ENCODE measurements at places on chromosomes 6 and 20.
A peak's percentile ranks its signal among the peaks of the same experiment; 100 is the strongest.

- no peak for DNase-seq
These were observed 67.7 kb downstream of the AKAP12 start for GRCh38 chr6:151307501-151307900.

DNA sequence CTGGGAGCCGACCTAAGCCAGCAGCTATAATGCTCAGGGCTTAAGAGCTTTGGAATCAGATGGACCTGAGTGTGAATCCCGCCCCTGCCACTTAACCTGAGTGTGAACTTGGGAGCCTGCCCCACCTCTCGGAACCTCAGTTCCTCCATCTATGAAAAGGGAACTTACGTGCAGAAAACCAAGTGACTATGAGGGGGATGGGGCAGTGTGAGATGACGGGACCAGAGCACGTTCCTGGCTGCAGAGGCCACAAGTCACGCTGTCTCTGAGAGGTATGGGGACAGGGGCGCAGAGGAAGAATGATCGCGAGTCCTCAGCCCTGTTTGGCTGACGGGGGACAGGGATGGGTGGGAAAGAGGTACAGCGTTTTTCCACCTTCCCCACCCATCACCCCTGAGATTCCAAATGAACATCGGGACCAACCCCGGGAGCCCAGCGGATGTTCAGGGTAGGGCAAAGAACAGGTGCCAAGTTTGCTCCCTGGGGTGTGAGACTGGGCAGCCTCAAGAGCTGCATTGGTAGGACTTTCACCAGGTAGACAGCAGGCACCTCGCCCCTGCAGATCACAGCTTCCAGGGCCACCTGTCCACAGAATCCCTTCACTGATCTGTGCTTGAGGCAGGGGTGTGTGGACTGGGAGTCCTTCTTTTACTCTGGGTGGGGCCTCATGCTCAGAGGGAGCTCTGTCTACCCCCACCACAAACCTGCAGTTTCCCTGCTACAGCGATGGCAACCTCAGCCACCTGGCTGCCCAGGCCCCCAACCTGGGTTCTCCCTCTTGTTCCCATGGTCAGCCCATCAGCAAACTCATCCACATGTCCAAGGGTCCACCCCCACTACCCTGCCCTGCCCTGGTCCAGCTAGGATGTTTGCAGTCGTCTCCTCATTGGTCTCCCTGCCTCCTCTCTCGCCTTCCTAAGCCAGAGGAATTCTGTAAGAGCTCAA lies 85.8 kb downstream of the CEBPB start:
- no peak for DNase-seq

- no peak for DNase-seq
These were observed 40.9 kb downstream of the NCOA7 start for GRCh38 chr6:125831659-125832058.

GRCh38 chr6:170080169-170080827 lies 210.6 kb downstream of the DLL1 start:
- DNase-seq = no peak

DNA sequence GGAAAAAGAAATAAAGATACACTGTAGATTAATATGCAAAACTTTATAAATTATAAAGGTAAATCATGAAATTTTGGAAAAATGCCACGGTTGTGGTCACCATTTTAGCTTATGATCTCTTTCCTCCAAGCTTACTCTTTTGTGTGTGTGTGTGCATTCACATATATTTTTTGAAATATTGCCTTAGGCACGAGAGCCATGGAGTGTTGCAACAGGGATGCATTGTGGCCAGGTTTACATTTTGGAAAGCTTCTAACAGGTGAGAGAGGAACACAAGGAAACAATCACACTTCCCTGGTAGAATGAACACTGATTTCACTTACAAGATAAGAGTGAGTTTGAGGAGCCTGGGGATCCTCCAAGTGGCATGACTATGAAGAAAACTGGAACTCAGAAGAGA lies 214.5 kb upstream of the TENT5A start:
- no peak for DNase-seq

- DNase-seq = no peak
These were observed 115.4 kb downstream of the ISM1 start for GRCh38 chr20:13336308-13337089.

DNA sequence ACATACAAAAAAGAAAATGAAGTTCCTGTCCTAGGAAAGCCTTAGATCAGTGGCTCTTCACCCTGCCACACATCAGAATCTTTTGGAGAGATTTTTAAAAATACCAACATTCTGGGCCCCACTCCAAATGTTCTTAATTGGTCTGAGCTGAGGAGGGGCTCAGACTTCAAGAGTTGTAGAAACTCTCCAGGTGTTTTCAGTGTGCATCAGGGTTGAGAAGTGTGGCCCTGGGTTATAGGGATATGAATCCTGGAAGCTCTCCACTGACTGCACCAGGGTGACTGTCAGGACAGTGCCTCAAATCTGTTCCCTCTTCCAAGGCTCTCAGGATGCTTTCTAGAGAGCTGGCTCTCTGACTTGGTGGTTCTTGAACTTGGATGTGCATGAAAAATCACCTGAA lies 5.5 kb upstream of the MYLK2 start:
- no peak for DNase-seq

DNA sequence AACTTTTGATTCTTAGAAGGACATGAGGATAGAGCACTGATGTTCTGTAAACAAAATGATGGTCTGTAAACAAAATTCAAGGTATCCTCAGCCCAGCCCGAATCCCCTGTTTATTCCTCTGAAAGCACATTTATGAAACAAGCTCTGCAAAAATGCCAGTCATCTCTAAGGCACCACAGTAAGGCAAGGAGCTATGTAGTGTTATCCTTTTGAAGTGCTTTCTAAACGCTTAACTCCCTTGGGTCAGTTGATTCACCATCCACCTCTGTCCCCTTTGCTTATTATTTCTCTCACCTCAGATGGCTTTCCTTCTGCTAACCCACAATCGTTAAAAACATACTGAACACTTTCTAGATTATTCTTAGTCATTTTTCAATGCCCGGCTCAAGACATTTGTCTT lies 93.8 kb downstream of the ATXN1 start:
- DNase-seq = no peak

DNA sequence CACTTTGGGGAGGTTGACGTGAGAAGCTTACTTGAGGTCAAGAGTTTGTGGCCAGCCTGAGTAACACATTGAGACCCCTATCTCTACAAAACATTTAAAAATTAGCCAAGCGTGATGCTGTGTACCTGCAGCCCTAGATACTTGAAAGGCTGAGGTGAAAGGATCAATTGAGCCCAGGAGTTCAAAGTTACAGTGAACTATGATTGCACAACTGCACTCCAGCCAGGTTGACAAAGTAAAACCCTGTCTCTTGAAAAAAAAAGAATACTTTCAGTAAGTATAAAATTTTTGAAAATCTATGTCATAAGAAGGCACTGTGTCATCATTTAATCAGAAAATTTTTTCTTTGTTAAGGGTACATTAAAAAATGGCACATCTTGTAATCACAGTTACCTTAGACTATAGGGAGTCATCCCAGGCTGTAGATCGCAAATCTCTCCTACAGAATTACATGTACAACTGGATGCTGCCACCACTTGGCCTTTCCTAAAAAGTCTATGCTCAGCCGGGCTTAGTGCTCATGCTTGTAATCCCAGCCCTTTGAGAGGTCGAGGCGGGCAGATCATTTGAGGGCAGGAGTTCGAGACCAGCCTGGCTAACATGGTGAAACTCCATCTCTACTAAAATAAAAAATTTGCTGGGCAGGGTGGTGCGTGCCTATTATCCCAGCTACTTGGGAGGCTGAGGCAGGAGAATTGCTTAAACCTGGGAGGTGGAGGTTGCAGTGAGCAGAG lies 17.0 kb upstream of the MRS2 start:
- no peak for DNase-seq

DNA sequence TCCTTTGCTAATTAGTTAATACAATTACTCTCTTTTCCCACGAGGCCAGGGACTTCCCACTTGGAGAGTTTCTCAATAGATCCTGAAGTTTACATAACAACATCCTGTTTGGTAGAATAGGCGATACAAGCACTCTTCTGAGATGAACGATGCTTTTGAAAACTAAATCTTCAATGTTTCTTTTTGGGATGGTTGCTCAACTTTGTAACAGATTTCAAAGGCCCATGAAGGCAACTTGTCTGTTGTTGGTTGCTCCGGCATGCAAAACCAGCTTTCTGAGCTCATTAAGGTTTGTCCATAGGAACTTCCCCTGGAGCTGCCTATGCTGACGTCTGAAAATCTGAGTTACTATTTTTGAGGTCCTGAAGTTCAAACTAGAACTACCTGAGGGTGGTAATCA lies 25.9 kb upstream of the ROS1 start:
- DNase-seq = no peak

GRCh38 chr6:7138921-7139358 lies 31.2 kb downstream of the RREB1 start:
- DNase-seq = no peak

GRCh38 chr6:8200255-8200654 lies 97.9 kb upstream of the EEF1E1 start:
- DNase-seq = no peak

DNA sequence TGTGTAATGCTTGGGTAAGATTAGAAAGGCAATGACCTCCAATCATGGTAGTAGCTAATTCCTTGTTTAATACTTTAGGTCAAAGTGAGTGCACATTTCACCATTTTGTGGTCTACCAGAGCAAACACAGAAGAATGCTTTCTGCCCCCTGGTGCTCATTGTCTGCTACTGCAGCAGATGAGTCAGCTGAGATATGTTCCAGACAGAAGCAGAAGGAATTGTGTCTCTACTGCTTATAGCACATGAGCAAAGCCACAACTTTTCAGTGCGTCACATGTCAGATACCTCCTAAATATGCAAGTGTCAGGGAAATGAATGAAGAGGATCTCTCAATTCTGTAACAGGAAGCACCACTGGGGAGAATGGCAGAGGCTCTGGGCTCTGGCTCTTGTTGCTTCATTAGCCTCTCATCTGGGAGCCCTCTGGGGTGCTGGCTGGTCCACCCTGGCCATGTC lies 308.9 kb downstream of the ALDH8A1 start:
- peak; percentile 55 for DNase-seq

GRCh38 chr6:104940893-104941728 lies 15.8 kb upstream of the LIN28B start:
- no peak for DNase-seq

- no peak for DNase-seq
These were observed 175.3 kb upstream of the RALGAPA2 start for GRCh38 chr20:20887593-20888265.

DNA sequence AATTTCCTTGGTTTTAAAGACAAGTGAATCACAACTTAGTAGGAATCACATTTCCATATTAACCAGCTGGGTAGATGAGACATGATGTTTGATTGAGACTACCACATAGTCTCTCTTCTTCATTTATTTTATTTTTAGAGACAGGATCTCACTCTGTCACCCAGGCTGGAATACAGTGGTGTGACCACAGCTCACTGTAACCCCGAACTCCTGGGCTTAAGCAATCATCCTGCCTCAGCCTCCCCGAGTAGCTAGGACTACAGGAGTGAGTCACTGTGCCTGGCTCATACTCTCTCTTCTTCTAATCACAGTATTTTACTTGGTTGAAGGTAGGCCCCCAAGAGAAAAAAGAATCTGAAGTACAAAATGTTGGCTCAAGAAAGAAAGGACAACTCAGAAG lies 80.2 kb upstream of the ASF1A start:
- DNase-seq = no peak

DNA sequence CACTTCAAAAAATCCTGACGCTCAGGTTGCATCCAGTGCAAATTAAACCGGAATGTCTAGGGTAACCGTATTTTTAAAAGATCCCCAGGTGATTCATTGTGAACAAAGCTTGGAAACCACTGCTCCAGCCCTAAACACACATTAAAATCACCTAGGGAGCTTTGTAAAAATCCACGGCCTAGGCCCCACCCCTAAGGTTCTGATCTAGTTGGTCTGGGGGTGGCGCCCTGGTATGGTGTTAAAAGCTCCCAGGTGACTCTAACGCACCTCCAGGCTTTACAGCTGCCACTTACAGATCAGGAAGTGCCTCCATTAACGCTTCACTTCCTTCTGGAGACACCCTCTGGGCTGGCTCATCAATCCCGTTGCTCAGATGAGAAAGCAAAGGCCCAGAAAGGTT lies 92.2 kb downstream of the GRM4 start:
- DNase-seq = no peak

- no peak for DNase-seq
These were observed 862 bp downstream of the UCKL1 start for GRCh38 chr20:63955281-63955826.

DNA sequence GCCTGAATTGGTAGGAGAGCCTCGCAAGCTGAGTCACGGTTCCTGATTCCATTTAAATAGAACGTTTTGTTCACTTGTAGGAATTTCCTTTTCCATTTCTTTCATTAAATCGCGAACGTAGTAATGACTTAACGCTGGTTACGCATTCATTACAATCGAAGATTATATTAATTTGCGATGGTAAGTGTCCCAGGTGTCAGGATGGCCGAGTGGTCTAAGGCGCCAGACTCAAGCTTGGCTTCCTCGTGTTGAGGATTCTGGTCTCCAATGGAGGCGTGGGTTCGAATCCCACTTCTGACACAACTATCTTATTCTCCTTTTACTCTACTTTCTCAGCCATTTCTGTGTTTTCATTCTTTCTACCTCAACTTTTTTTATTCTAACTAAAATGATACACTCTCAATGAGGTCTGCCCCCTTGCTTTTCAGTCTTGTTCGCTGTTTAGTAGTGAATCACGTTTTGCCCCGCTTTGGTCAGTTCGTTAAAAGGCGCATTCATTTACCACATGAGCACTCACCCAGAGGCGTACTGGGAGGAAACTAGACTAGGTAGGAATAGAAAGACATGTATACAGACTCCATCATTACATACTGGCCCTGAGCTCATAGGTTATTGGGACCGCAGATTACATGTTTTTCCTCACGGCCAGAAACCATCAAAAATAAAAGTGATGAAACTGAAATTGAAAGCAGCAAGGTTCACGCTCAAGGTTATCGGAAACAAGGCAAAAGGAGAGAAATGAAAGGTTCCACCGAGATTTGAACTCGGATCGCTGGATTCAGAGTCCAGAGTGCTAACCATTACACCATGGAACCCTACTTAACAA lies 17.3 kb upstream of the TRIM27 start:
- DNase-seq = no peak

- DNase-seq = peak; percentile 27
These were observed 107.4 kb downstream of the SULF2 start for GRCh38 chr20:47677635-47678453.

- DNase-seq = no peak
These were observed 73.9 kb downstream of the PTPRK start for GRCh38 chr6:128446497-128446896.

- DNase-seq = peak; percentile 45
These were observed 985 bp downstream of the ZBP1 start for GRCh38 chr20:57619051-57619831.

- no peak for DNase-seq
These were observed 241.0 kb downstream of the DLL1 start for GRCh38 chr6:170049641-170050561.

DNA sequence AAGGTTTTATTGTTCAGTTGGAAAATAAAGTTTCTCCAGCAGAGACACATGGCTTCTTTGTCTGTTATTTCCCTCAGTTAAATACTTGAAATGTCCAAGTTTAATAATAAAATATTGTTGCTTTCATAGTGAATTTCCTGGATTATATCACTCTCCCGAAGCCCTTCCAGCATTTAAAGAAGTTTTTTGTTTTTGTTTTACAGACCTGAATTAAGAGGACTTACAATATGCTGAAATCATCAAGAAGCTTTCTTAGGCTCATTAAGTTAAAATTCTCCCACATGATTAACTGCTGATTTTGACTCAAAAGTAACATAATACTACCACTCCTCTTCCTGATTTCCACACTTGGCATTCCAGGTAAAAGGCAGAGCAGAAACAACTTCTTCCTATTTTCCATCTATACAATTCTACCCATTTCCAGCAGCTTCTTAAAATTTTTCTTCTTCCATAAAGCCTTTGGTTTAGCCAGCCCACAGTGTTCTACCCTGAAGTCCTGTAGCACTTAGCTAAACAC lies 35.8 kb downstream of the PDSS2 start:
- no peak for DNase-seq

GRCh38 chr20:62303340-62304226 lies 786 bp downstream of the ADRM1 start:
- no peak for DNase-seq

Measured in stimulated activated CD8-positive, alpha-beta memory T cell treated with anti-CD3 and anti-CD28 coated beads, Interleukin-4, amount 100 ng/mL, for 1 hour (primary cell).